Ovary (tissue), 10 donors: ENCODE measurements at places on chromosomes 2 and 18. TPM values are rescaled to one million over a fixed set of nuclear protein-coding genes. Genes with fewer than 3 reads are reported as not detected.
A peak's percentile ranks its signal among the peaks of the same experiment; 100 is the strongest.

DNA sequence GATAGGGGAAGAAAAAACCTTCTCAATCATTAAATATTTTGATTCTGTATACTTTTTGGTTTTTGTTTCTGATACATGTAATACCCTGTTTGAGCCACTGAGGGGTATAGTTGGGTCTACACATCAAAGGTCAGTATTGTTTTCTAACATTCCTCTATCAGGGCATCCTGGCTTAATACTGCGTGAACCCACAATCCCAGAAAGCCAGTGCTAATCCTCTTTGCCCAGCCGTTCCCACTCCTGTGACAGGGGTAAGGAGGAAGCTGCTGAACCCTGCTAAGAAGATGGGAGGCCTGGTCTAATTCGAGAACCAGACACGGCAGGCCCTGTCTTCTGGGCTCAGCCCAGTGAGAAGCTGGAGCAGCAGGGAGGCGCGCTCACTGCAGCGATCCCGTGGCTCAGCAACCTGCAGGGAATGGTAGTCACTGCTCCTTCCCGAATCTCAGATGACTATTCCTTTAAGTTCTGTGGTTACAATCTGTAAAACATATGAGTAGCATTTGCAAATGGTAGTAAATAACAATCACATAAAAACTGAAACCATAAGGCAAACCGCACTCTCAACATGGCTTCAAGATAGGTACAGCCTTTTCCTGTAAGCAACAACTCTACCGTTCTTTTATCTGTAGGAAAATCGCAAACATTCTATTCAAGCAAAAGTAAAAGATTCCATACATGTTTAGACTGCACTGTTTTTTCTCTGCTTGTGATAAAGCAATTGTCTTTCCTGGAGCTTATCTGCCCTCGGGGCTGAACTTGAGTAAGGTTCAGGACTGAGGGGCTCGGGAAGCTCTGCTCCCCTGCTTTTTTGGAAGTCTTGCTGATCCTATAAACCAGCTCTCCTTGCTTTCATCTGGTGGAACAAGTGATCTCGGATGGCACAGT is 87.0 kb downstream of the EPB41L3 start:
- DNase-seq, result no peak

DNA sequence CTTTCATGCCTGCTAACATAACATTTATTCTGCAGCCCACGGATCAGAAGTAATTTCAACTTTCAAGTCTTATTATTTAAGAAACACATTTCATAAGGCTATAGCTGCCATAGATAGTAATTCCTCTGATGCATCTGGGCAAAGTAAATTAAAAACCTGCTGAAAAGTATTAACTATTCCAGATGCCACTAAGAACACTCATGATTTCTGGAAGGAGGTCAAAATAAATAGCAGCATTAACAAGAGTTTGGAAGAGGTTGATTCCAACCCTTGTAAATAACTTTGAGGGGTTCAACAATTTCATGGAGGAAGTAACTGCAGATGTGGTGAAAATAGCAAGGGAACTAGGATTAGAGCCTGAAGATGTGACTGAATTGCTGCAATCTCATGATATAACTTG is 77.6 kb downstream of the CCDC148 start:
- DNase-seq, result no peak

GRCh38 chr18:31657823-31658669 is 26.3 kb downstream of the B4GALT6 start:
- no peak for DNase-seq

- no peak for DNase-seq
Observed at GRCh38 chr18:9249254-9249653, 85.3 kb upstream of the TWSG1 start.

DNA sequence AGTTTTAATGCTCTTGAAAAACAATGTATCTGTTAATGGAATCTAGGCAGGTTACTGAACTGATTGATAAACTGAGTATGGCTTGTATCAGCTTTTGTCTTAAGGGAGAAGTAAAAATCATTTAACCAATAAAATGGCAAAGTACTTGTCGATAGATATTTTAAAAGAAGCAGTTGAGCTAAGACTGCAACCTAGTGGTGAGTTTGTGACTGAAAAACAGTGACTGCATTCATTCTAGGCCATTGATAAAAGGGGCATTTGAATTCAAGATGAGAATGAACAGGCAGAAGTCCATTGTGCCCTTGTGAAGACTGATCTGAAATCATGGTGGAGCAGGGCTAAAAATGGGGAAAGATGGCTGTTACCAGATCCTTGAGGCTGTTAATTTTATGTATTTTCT is 59.4 kb upstream of the MSTN start:
- no peak for DNase-seq

- no peak for DNase-seq
Observed at GRCh38 chr18:1446765-1447164, 542.1 kb downstream of the ADCYAP1 start.

GRCh38 chr18:26840965-26841364 is 24.5 kb downstream of the AQP4 start:
- no peak for DNase-seq

DNA sequence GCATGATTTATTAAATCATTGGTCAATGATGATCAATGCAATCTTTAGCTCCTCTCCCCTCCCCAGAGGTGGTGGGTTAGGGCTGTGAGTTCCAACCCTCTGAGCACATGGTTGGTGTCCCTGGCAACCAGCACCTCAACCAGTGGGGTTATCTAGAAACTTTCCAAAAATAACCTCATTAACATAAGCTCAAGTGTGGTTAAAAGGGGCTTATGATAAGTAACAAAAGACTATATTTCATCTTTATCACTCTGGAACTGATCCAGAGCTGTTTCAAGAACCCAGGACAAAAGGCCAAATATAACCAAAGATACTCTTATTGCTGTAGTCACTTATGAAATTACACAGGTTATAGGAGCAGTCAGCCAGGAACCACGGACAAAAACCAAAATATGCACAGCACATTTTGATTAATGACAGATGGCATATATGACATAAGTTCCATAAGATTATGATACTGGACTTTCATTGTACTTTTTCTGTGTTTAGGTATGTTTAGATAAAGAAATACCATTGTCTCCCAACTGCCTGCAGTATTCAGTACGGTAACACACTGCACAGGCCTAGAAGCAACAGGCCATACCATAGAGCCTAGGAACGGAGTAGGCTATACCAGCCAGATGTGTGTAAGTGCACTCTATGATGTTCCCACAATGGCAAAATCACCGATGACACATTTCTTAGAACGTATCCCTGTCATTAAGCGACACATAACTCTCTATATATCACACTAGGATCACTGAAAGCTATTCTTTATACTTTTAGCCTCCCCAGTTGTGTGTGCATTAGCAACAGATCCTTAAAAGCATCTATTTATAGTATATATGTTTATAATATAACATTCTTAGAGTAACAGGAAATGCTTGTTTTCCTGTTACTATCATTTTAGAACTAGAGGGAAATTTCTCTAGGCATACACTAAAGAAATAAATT is 31.9 kb downstream of the KIDINS220 start:
- no peak for DNase-seq

- DNase-seq, result no peak
Observed at GRCh38 chr2:104620801-104621200, 233.1 kb upstream of the POU3F3 start.

- DNase-seq, result no peak
Observed at GRCh38 chr2:43131051-43131889, 95.1 kb downstream of the ZFP36L2 start.

GRCh38 chr2:177172034-177172880 is 40.3 kb upstream of the HNRNPA3 start:
- DNase-seq, result no peak

GRCh38 chr2:164657129-164657528 is 35.8 kb upstream of the GRB14 start:
- no peak for DNase-seq

GRCh38 chr2:43100883-43101662 is 125.3 kb downstream of the ZFP36L2 start:
- peak; percentile 63 for DNase-seq

DNA sequence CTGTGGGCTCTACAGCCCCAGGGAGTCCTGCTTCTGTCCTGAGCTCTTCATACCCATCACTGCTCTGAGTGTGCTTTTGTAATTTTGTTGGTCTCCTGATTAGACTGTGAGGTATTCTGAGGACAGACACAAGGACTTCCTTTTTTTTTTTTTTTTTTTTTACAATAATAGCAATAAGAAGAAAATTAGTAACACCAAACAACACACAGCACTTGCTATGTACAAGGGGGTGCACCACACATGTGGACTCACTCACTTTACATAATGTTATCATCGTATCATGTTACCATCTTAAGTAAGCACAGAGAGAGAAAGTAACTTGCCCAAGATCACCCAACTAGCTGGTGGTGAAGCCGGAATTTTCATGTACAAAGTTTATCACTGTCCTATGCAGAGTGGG is 34.6 kb downstream of the MBP start:
- no peak for DNase-seq

GRCh38 chr2:83665154-83665553 is 793.9 kb downstream of the SUCLG1 start:
- no peak for DNase-seq

DNA sequence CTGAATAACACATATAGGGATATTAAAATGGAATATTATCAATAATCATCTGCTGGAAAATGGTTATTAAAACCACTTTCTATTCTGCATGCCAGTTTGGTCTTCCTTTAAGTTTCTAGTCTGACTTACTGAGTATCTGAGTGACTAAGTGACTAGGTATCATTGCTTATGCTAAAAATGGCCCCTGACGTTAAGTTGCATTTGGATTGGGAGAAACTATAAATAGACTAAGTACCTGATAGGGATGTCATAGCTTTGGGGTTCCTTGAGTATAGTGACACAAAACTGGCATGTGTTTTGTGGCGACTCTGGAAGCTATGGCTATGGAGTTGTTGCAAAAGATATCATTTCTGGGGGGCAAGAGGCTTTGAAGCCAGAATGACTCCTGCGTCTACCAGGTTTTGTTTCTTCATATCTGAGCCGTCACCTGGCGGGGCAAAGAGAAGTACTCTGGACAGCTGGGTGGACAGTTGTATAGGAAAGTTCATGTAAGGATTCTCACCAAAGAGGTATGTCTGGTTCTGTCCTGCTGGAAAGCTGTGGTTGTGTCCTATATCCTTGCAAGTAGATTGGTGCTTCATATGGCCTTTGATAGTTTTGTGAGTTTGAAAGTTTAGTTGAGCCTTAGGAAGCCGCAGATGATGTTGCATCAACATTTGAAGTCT is 17.9 kb downstream of the ITGAV start:
- no peak for DNase-seq

GRCh38 chr2:106599540-106599939 is 112.4 kb downstream of the CD8B2 start:
- DNase-seq, result no peak

DNA sequence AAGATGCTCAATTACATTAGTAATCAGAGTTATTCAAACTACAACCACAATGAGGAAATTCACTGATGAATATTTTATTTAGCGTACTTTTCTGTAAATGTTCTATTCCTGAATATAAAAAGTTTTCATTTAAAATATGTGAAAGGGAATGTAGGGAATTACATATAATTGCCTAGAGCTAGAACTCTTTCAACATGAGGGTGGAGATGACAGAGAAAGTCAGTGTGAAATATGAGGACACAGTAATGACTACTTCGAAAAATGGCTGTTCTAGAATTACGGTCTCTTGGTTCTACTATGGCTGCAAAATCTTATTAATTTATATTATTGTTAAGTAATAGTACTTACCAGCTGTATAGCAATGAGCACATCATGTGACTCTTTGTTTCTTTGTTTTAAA is 1647.4 kb upstream of the PIK3C3 start:
- no peak for DNase-seq

- no peak for DNase-seq
Observed at GRCh38 chr18:22485808-22486244, 68.1 kb upstream of the CTAGE1 start.

GRCh38 chr2:152093464-152093863 is 5.4 kb downstream of the CACNB4 start:
- no peak for DNase-seq

C1GALT1C1L gene
- total RNA-seq, result not detected

CIB4 gene
- not detected for total RNA-seq

PCARE gene
- total RNA-seq, result 0.20 TPM

DLGAP1 gene
- 2.4 TPM for total RNA-seq

NFU1 gene
- total RNA-seq, result 53.8 TPM

TBR1 gene
- not detected for total RNA-seq

CSRNP3 gene
- total RNA-seq, result 6.3 TPM

LYPD6 gene
- total RNA-seq, result 1.4 TPM

INPP5D gene
- total RNA-seq, result 6.1 TPM

CEP76 gene
- 5.9 TPM for total RNA-seq

APOB gene
- 2.5 TPM for total RNA-seq

UPP2 gene
- total RNA-seq, result 0.17 TPM

ALK gene
- 0.35 TPM for total RNA-seq

UGT1A9 gene
- total RNA-seq, result not detected

UGT1A8 gene
- total RNA-seq, result not detected

SMCHD1 gene
- 58.1 TPM for total RNA-seq

ZNF514 gene
- total RNA-seq, result 16.6 TPM

GTF2A1L gene
- 2.1 TPM for total RNA-seq

IL36G gene
- total RNA-seq, result not detected

STK25 gene
- 128 TPM for total RNA-seq
